ENCODE measurements at places on chromosomes 11 and 22. TPM values are rescaled to one million over a fixed set of nuclear protein-coding genes. Genes with fewer than 3 reads are reported as not detected.

GRCh38 chr11:77038825-77039326 is 4.7 kb downstream of the B3GNT6 start:
- H3K27ac ChIP-seq: no peak overlapping the region
- no peaks in the 10 kb centered on the region for H3K4me1 ChIP-seq
- no peak overlapping the region for H3K4me3 ChIP-seq
- no peaks in the 10 kb centered on the region for H3K36me3 ChIP-seq
- peaks cover 8% of the 10 kb centered on the region for H3K27me3 ChIP-seq

- no peak for DNase-seq
- H3K27ac ChIP-seq: no peak overlapping the region
- H3K36me3 ChIP-seq: no peaks in the 10 kb centered on the region
- H3K4me1 ChIP-seq: no peaks in the 10 kb centered on the region
- H3K4me3 ChIP-seq: no peak overlapping the region
- H3K27me3 ChIP-seq: peaks cover 13% of the 10 kb centered on the region
Measured at GRCh38 chr11:120141768-120142423, 4.0 kb upstream of the TRIM29 start.

DNA sequence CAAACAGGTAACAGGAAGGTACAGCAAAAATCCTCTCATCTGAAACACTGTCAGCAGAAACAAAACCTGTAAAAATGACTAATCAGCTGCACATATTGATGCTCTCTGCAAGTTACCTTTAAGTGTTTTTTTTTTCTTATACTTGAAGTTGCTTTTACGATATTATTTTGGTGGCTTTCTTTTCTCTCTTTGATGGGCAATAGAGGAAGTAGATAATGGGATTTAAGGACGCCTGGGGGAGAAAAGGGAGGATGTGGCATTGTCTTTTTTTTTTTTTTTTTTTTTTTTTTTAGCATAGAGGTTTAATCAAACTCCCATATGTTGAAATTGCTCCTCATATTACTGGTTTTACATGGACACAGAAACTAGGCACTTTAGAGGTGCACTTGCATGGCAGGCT is 11.4 kb upstream of the ADSL start:
- H3K27me3 ChIP-seq: no peaks in the 10 kb centered on the region
- no peak overlapping the region for H3K4me3 ChIP-seq
- no peak overlapping the region for H3K27ac ChIP-seq
- peaks cover 8% of the 10 kb centered on the region for H3K4me1 ChIP-seq

- H3K36me3 ChIP-seq: no peaks in the 10 kb centered on the region
- H3K4me3 ChIP-seq: no peak overlapping the region
- H3K27ac ChIP-seq: no peak overlapping the region
- DNase-seq: no peak
- H3K4me1 ChIP-seq: no peaks in the 10 kb centered on the region
Measured at GRCh38 chr22:23862103-23862502, 4.4 kb downstream of the SLC2A11 start.

GRCh38 chr11:78354408-78355308 is 63.0 kb downstream of the GAB2 start:
- peak overlapping the region; percentile 57 for H3K27ac ChIP-seq
- peaks cover 14% of the 10 kb centered on the region for H3K4me1 ChIP-seq
- no peak overlapping the region for H3K4me3 ChIP-seq
- no peak for DNase-seq
- no peaks in the 10 kb centered on the region for H3K27me3 ChIP-seq

DNA sequence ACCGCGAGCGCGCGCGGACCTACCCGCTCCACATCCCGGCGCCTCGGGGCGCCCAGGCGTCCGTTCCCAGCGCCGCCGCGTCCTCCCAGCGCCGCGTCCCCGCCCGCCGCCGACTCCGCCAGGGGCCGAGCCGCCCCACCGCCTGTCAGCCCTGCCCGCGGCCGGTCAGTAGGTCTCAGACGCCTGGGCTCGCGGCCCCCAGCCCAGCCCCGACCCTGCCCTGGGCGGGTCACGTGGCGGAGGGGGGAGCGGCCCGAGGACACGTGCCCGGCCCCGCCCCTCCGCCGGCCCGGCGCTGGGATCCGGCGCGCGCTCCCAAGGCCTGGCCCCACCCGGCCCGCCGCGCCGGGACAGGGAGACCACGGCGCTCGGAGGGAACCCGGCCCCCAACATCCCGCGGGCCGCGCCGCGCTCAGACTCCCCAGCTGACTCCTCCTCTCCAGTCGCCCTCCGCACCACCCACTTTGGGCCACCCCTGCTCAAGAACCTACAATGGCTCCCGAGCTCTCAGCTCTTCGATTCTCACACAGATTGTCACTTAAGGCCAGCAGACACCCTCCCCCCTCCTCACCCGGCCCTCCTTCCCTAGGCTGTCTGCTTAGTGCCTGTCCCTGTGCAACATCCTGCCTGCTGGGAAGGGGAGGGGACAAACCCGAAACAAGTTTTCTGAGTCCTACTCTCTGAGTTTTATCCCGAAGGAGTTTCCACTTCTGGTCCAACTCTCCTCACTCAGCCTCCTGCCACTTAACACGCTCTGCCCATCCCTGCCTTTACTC is at the start of gene RAB3IL1:
TSS of gene RAB3IL1 (minus strand) at position 233 of the 776 bp plus-strand sequence. CDS start at position 34, 199 bp downstream.
- peaks cover 5% of the 10 kb centered on the region for H3K4me1 ChIP-seq
- H3K27ac ChIP-seq: peak within 1 kb of the TSS; percentile 67

DNA sequence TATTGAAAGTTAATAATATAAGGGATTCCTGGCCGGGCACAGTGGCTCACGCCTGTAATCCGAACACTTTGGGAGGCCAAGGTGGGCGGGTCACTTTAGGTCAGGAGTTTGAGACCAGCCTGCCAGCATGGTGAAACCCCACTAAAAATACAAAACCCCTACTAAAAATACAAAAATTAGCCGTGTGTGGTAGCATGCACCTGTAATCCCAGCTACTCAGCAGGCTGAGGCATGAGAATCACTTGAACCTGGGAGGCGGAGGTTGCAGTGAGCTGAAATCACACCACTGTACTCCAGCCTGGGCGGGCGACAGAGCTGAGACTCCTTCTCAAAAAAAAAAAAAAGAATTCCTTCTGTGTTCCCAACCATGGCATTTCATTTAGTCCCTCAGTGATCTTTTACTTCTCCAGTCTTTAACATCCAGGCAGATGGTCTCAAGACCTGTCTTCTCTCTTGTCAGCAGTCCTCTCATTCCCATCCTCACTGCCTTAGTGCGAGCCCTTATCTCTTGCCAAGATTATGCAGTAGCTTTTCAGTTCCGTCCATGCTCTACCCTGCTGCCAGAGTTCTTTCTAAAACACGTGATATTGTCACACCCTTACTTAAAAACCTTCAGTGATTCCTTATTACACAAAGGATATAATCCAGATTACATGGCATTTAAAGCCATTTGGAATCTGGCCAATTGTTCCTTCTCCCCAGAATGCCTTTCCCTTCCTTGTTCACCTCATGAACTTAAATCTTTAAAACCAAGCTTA is 17.9 kb downstream of the RTN3 start:
- no peaks in the 10 kb centered on the region for H3K36me3 ChIP-seq
- peak; percentile 35 for DNase-seq

The PRODH gene
- total RNA-seq: 65.7 TPM

The KDM4F gene
- total RNA-seq: not detected

The UPB1 gene
- total RNA-seq: 4.0 TPM

The YAP1 gene
- 120 TPM for total RNA-seq

The SLC6A5 gene
- total RNA-seq: not detected

The EMSY gene
- total RNA-seq: 21.1 TPM

The FXYD6 gene
- 70.0 TPM for total RNA-seq
